ENCODE measurements at places on chromosomes 3 and 15. TPM values are rescaled to one million over a fixed set of nuclear protein-coding genes. Genes with fewer than 3 reads are reported as not detected.
A peak's percentile ranks its signal among the peaks of the same experiment; 100 is the strongest.

The ITIH1 gene
- 1.2 TPM for total RNA-seq

The AMT gene
- total RNA-seq, result 13.5 TPM

GRCh38 chr3:72892870-72893269 lies 5.0 kb downstream of the GXYLT2 start:
- no peak for DNase-seq

GRCh38 chr3:81749265-81749664 lies 12.2 kb downstream of the GBE1 start:
- DNase-seq, result no peak

DNA sequence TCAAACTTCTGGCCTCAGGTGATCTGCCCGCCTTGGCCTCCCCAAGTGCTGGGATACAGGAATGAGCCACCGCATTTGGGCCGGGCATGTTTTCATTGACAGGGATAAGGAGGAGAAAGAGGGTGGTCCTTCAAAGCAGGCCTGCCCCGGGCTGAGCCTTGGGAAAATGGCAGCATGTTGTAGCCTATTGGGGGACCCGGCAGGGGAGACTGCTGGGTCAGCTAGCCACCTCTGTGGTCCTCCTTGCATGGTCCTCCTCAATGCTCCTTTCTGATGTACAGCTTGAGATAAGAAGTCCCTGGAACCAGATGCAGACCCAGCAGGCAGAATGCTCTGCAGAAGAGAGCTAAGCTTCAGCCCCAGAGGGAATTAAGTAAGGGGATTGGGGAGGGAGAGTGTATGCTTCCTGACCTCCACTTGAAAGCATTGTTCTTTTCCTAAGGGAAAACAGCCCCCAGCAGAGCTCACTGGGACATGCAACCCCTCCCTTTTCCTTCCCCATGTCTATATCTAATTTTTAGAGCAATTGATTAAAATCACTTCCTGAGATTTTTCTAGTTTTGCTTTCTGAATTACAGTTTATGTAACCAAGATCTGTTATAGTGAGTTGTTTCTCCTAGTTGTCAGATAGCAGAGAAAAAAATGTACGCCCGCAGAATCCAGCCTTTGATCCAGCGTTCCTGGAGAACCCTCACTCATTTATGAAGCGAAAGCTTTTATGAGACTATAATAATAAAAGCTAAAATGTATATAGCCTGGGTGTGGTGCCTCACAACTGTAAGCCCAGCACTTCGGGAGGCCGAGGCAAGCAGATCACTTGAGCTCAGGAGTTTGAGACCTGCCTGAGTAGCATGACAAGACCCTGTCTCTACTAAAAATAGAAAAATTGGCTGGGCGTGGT lies 48.7 kb upstream of the VILL start:
- peak; percentile 83 for DNase-seq
